Activated CD4-positive, CD25-positive, alpha-beta regulatory T cell treated with anti-CD3 and anti-CD28 coated beads, Interleukin-2, amount 50 U/mL, for 72 hours (primary cell): ENCODE measurements at places on chromosomes 3 and 15.

DNA sequence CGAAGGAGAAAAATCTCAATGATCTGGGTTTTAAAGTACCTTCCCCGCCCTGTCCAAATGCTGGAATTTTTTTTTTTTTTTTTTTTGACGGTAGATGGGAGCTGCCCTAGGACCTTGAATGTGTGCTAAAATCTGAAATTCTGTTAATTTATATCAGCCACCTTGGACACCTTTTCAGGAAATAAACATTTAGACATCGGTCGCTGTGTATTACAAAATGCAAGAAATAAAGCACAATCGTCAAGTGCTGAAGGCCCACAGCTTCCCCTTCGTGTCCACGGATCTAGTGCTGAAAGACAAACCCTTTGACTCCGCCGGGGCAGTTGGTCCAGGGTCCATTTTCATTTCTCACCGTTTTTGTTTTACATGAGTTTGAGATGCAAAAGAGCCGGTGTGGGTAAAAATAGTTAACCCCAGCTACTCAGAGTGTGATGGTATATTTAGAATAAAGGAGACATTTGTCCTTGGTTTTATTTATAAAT is 90.2 kb upstream of the CHD2 start:
- no peak for DNase-seq

DNA sequence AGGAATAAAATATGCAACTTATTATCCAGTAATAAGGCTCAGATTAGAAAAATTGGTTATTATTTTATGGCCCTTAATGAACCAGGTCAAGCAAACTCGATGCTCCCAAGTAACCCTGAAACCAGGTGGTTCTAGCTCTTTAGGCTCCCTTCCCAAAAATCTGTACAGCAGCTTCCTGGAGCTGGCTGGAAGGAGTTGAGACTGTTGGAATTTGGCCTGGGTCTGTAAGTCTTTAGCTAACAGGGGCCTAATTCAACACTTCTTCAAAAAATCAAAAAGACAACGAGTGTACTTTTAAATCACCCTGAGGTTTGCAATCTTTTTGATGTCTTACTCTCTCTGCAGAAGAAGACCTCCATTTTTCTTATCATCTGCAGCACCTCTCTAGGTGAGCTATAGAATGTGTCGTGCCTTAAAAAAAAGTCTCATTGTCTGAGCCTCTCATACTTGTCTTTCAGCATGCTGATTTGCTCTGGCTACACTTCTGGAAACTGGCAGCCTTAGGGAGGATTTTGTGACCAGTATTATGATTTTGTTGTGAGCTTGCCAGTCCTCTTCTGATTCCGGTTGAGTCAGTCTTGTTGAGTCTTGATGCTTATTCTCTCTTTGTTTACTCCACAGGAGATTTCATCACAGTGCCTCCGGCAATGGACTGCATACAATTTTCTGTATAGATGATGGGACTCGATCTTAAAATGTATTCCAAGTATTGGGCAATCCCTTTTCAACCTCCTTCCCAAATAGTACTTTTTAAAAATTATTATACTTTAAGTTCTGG is 235.0 kb upstream of the KBTBD8 start:
- no peak for DNase-seq

- DNase-seq = no peak
Measured at GRCh38 chr15:88230823-88231222, 25.7 kb downstream of the NTRK3 start.

DNA sequence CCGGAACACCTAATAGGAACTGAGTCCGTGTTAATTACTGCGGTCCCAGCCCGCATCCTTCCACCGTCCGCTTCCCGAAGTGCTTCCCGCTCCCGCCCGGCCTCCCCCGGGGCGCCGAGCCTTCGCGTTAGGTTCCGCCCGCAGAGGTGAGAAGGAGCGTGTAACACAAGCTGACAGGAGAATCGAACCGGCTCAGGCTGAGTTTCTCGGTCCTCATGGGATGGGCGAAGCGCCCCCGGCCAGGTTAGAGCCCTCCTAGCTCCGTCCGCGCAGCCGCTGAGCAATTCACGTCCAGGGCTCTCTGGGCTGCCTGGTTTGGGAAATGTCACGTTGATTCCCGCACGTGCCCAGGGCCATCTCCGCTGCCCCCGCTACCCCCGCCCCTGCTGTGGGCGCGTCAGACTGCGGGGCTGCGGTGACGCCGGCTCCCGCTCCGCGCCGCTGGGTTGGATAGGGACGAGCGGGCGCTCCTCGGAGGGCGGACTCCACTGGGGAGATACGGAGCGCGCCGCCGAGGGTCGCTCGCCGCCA is 954 bp downstream of the CLDN11 start:
- no peak for DNase-seq

GRCh38 chr3:78281381-78281780 is 1241.5 kb downstream of the ROBO2 start:
- no peak for DNase-seq

DNA sequence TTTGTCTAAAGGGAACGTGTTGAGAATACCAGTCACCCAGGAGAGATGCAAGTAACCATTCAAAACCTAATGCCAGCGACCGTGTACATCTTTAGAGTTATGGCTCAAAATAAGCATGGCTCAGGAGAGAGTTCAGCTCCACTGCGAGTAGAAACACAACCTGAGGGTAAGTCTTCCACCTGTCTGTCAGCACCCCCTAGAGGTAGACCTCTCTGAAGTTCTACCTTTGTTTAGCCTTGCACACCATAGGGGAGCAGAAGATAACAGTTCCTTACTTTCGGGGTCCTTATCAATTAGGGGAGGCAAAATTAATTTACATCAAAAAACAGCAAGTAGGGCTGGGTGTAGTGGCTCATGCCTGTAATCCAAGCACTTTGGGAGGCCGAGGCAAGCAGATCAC is 124.4 kb downstream of the HCN4 start:
- no peak for DNase-seq

DNA sequence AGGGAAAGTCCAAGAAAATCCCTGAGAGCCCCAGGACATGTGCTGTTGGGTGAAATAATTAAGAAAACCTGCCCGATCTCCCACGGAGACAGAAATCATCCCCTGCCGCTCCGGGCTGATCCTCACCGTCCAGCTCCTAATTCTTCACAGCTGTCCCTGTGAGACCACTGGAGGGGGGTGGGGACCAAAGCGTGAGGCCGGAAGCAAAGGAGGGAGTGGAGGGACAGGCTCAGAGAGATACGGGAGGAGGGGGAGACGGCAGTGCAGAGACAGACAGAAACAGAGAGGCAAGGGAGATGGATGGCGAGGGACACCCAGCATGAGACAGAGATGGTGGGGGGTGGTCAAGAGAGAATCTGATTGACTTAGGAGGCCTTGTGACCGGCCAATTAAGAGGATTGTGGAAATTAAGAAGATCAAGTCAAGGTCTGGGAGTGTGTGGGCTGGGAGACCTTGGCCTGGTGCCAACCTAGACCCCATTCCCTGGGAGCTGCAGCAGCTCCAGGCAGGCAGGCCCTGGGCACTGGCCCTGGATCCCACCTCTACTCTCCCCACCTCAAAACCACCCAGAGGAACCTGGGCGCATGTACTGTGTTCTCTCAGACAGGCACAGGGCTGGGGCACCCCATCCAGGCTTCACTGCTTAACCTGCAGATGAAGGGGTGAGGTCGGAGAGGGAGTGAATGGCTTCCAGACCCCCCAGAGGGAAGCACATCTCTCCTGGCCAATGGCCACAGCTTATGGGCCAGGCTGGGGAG is 113.2 kb upstream of the ALDH1A3 start:
- DNase-seq = no peak

- DNase-seq = no peak
Measured at GRCh38 chr15:98308117-98308516, 340.2 kb upstream of the IGF1R start.

GRCh38 chr15:42724276-42724675 is 12.7 kb downstream of the CDAN1 start:
- no peak for DNase-seq

- no peak for DNase-seq
Measured at GRCh38 chr3:86887876-86888275, 103.1 kb downstream of the VGLL3 start.

- DNase-seq = no peak
Measured at GRCh38 chr3:171817074-171817800, 7.0 kb upstream of the PLD1 start.

DNA sequence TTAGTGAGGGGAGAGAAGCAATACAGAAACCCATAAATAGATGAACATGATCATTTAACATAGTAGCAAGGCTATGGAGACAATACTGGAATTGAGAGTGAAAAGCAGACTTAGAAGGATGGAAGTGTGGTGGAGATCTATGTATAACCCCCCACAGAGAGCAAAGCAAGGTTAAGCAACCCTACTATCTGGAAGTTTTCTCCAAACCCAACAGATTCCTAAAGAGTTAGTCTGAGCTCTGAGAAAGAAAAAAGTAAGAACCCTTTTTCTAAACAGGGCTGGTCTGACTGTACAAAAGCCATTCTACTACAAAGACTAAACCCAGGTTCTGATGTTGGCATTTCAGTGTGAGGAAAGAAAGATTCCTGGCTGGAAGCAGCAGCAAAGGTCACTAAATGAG is 153.2 kb downstream of the WNT5A start:
- no peak for DNase-seq

DNA sequence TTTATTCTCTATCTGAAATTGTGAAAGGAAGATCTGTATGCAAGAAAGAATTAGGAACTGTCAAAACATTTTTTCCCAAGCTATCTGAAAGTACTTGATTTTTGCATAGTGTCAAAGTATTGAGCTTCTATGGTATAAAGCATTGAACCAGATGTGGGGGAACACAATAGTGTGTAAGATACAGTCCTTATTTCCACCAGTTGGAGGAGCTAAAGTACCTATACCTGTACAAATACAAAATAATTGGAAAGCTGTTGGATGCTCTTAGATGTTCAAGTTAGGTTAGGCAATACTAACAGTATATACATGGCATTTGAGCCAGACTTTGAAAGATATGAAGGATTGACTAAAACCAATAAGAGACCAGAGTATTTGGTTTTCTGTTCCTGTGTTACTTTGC is 148.4 kb downstream of the B3GALNT1 start:
- DNase-seq = no peak

- no peak for DNase-seq
Measured at GRCh38 chr3:124600765-124601164, 129.5 kb upstream of the UMPS start.

DNA sequence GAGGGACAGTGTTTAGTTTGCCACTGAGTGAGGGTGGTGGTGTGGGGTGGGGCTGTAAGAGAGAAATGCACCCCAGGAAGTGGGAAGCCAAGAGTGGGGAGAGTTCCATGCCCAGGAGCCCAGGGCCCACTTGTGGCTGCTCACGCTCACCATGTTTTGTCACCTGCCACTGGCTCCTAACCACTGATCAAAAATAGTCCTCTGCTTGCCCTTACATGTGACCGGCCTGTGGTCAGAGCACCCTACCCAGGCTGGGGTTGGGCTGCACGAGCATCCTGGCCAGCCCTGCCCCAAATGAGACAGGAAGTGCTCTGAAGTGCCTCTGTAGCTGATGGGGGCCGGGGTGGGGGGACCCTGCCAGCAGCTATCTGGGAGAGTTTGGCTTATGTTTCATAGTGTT is 216.3 kb downstream of the RPLP1 start:
- no peak for DNase-seq

- DNase-seq = no peak
Measured at GRCh38 chr15:25246641-25247406, 192.0 kb downstream of the UBE3A start.

DNA sequence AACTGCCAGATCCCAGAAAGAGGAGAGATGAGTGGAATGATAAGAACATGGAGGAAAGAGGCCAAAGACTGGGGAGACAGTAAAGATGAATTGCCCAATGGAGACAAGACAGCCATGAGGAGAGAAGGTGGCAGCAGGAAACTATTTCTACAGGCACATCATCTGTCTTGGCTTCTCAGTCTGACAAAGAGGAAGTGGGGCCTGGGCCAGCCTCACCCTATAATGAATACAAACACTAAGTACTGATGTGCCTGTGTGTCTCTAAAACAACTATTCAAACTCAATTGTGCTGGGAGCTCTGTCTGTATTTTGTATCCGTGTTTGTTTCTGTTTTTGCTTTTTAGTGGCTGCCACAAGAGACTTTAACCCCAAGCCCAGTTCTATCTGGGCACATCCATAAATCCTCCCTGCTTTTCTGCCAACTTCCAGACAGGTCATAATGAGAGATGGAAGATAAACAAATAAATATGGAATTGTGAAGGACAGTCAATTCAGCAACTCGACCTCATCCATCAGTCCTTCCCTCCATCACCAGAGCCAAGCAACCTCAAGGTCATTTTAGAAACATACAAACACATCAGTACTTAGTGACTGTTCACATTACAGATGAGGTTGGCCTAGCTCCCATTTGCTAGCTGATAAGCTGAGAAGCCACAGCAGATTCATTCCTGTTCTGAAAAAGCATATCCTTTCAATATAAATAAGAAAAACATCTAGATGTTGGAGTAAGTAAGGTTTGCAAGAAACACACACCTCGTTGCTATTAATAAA is 116.7 kb downstream of the CADPS start:
- DNase-seq = no peak

DNA sequence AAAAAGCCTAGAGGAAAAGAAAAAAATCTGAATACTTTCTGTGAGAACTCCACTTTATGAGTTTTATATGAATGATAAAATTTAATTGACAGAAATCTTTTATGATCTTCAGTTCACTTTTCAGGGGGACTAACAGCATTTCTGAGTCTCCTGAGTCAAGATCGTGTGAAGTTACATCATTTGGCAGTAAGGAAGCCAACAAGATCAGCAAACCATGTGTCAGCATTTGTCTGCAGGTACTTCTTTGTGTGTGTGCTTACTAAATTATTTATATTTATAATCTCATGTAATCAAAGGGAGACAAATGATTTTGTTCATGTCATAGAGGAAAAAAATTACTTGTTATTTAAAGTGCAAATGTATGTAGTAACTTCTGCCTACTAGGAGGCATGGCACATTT is 217.6 kb downstream of the MBNL1 start:
- no peak for DNase-seq

DNA sequence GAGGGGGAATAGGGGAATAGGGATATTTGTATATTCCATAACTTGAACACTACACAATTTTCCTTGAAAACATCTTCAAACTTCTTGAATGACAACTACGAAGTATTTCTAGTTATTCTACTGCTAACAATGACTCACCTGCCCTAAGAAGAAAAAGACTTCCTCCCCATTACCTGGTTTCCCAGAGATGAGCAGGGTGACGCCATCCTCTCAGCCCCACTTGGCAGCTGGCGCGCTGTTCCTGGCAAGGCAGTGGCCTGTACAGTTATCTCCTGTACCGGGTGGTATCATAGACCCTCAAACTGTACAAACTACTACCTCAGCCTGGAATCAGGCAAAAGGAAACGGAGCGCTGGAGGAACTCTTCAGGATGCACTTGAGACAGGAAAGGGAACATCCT is 10.4 kb downstream of the WDR82 start:
- no peak for DNase-seq
